SJCRH30 (cell line): ENCODE measurements at places on chromosomes 11 and 22.

DNA sequence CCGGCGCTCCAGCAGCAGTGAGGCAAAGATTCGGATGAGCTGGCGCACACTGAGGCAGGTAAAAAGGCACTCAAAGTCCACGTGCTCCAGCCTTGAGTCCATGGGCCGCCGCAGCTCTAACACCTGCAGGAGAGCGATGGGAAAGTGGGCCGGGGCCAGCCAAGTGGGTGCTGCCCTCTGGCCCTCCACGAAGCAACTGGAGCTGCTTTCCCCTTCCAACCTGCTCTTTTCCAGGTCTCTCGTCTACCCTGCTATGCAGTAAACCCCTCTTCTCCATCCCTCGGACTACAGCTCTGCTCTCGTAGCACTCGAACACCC, 20.0 kb downstream of the RPL27A start:
- no peaks in the 10 kb centered on the region for H3K27me3 ChIP-seq
- DNase-seq: no peak
- H3K4me3 ChIP-seq: no peak overlapping the region
- no peak overlapping the region for H3K27ac ChIP-seq
- H3K36me3 ChIP-seq: peaks cover 43% of the 10 kb centered on the region

GRCh38 chr11:132453406-132453805, 1078.9 kb downstream of the OPCML start:
- H3K4me1 ChIP-seq: no peaks in the 10 kb centered on the region
- no peak for DNase-seq
- no peaks in the 10 kb centered on the region for H3K27me3 ChIP-seq
- no peak overlapping the region for H3K27ac ChIP-seq

- no peak for DNase-seq
- no peaks in the 10 kb centered on the region for H3K36me3 ChIP-seq
- no peaks in the 10 kb centered on the region for H3K27me3 ChIP-seq
- no peak overlapping the region for H3K27ac ChIP-seq
- H3K4me3 ChIP-seq: no peak overlapping the region
- no peaks in the 10 kb centered on the region for H3K4me1 ChIP-seq
These were observed 1090.8 kb downstream of the BRD1 start for GRCh38 chr22:48736593-48737460.

DNA sequence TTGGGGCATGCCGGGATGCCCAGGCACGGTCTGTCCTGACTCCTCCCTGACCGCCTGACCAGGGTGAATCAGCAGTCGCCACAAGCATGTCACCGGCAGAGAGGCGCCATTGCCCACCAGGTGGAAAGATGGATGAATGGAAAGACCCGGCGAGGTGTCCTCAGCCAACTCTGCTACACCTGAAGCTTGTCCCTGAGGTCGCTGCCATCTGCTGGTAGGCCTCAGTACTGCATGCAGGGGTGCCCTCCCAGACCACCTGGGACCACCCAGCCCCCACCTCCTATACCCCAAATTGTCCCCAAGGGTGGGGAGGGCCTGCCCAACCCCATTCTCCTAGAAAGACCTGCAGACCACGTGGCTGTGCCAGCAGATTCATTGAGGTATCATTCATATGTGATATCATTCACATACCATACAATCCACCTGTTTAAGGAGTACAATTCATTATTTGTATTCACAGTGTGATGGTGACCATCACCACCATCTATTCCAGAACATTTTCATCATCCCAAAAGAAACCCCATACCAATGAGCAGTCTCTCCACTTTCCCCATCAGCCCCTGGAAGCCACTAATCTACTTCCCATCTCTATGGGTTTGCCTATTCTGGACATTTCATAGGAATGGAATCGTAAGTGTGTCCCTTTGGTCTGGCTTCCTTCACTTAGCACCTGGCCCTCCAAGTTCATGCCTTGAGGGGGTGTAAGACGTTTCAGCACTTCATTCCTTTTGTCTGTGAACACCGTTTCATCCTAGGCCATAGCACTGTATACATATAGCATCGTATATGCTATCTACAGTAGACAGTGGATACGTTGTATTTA, 17.5 kb downstream of the FGF3 start:
- no peak overlapping the region for H3K4me3 ChIP-seq
- no peaks in the 10 kb centered on the region for H3K36me3 ChIP-seq
- no peaks in the 10 kb centered on the region for H3K4me1 ChIP-seq
- no peak overlapping the region for H3K27ac ChIP-seq
- H3K27me3 ChIP-seq: no peaks in the 10 kb centered on the region
